Anterior cingulate cortex (tissue), 58 donors: ENCODE measurements at places on chromosomes 5 and 9.
A peak's percentile ranks its signal among the peaks of the same experiment; 100 is the strongest.

GRCh38 chr9:122127396-122127798 lies 32.2 kb downstream of the NDUFA8 start:
- peak; percentile 70 for DNase-seq

DNA sequence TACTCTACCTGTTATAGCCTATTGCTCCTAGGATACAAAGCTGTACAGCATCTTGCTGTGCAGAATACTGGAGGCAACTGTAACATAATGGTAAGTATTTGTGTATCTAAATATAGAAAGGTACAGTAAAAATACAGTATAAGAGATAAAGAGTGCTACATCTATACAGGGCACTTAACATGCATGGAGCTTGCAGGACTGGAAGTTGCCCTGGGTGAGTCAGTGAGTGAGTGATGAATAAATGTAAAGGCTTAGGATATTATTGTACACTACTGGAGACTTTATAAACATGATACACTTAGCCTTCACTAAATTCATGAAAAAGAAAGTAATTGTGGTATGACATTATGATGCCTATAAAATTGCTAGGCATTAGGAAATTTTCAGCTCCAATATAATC lies 65.5 kb upstream of the OSMR start:
- no peak for DNase-seq

- no peak for DNase-seq
These were observed 53.0 kb upstream of the KLF4 start for GRCh38 chr9:107542411-107543157.

- no peak for DNase-seq
These were observed 34.3 kb downstream of the MTMR12 start for GRCh38 chr5:32278406-32278805.

- peak; percentile 8 for DNase-seq
These were observed 8.9 kb downstream of the CXCL14 start for GRCh38 chr5:135569755-135570452.
